Lung (tissue), 17 donors: ENCODE measurements at places on chromosomes 2 and 18.
A peak's percentile ranks its signal among the peaks of the same experiment; 100 is the strongest.

DNA sequence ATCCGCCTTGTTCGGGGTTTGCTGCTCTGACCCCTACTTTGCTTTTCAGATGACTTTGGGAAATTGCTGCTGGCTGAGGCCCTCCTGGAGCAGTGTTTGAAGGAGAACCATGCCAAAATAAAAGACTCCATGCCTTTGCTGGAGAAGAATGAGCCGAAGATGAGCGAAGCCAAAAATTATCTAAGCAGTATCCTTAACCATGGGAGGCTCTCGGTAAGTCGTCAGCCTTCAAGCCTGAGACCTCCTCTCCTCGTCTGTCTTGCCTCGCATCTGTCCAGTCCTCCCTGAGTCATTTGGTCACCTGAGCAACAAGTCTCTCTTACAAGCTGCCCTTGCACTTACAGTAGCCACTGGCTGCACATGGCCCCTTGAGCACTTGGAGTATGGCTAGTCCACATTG lies 34.7 kb upstream of the MCFD2 start:
- no peaks in the 10 kb centered on the region for H3K36me3 ChIP-seq
- H3K4me3 ChIP-seq, result no peak overlapping the region
- H3K27ac ChIP-seq, result no peak overlapping the region
- H3K4me1 ChIP-seq, result no peaks in the 10 kb centered on the region

DNA sequence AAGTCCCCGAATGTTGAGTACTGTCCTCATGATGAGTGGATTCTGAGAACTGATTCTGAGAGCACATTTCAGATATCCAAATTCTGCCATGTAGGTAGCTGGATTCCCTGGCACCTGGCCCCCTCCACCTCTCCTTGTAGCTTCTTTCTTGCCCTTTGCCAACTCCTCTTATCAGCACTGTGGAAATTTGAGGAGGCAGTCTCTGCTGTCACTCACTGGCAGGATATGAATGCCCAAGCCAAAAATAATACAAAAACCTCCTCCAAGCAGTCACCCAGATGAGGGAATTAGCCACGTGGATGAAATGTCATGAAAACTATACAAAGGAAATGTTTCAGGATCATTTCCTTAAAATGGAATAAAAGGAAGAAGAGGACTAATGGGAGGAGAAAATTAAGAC lies 276.8 kb downstream of the SETBP1 start:
- H3K27me3 ChIP-seq, result no peaks in the 10 kb centered on the region
- H3K4me3 ChIP-seq, result no peak overlapping the region
- no peak for DNase-seq
- H3K36me3 ChIP-seq, result no peaks in the 10 kb centered on the region
- H3K27ac ChIP-seq, result no peak overlapping the region

DNA sequence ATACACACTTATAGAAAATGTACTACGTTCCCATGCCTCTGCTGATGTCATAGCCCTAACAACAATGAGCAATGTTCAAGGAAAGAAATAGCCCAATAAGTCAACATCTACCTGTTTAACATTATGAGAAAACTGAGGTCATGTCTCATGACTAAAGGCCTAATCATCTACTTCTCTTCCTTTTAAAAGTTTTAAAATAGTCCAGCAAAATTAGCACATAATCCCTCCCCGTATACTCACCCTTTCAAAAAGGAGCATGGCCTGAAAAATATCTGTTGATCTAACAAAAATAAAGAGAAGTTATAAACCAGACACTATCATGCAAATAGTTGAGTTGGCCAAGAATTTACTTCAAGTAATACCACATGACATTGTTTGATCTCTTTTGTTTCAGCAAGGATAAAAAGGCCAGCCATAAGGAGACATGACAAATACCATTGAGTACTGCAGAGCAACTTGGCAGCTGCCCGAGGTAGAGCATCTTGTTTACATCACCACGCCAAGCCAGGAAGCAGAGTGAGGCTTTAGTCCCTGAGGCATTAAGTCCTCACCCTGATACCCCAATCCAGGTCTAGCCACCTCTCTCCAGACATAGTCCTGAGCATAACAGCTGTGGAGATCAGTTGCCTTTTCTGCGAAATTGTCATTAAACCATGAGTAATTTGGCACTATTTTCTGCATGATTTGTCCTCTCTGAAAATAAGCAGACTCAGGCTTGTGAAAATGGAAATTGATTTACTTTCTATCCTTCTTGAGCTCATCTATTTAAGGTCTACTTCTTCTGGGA lies 137.4 kb upstream of the ETAA1 start:
- peaks cover 24% of the 10 kb centered on the region for H3K4me1 ChIP-seq
- H3K36me3 ChIP-seq, result no peaks in the 10 kb centered on the region
- H3K4me3 ChIP-seq, result no peak overlapping the region
- DNase-seq, result peak; percentile 63
- H3K27me3 ChIP-seq, result no peaks in the 10 kb centered on the region

DNA sequence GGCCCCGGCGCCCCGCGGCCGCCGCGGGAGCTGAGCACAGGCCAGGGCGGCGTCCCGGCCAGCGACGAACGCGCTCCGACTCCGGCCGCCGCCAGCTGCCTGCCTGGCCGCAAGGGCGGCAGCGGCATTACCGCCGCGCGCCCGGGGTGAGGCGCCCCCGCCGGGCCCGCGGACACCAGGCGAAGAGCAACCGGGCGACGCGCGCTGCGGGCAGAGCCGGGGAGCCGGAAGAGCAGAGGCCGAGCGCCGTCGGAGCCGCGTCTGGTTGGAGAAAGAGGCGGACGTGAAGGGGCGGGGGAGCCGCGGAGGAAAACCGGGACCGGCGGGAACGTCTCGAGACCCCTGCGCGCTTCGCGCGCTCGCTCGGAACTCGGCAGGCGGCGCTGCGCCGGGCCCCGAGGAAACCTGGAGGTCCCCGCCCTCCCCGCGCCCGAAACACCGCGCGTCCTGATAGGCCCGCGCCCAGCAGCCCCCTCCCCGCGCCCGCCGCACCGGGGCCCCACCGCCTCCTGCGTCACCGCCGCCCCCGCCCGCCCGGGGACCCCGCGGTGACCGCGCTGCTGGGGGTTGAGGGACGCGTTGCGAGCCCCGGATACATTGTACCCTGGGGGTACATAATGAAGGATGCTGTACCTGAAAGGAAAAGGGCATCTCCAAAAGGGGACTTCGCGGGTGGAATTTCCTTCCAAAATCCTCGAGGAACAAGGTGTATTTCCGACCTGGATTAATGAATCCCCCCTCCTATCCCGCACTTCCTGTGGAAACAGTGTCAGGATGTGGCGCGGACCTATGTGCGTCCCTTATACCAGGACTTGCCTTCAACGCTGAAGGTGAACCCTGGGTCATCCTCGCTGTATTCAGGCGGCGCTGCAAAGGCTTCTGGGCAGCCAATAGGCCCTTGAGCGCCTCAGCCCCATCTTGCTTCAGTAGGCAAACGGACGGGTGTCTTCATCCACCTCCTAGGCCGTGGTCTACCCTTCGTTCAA lies 1.0 kb upstream of the B4GALT6 start:
- no peaks in the 10 kb centered on the region for H3K36me3 ChIP-seq
- H3K27ac ChIP-seq, result peak overlapping the region; percentile 77
- H3K27me3 ChIP-seq, result no peaks in the 10 kb centered on the region
- peak; percentile 83 for DNase-seq

DNA sequence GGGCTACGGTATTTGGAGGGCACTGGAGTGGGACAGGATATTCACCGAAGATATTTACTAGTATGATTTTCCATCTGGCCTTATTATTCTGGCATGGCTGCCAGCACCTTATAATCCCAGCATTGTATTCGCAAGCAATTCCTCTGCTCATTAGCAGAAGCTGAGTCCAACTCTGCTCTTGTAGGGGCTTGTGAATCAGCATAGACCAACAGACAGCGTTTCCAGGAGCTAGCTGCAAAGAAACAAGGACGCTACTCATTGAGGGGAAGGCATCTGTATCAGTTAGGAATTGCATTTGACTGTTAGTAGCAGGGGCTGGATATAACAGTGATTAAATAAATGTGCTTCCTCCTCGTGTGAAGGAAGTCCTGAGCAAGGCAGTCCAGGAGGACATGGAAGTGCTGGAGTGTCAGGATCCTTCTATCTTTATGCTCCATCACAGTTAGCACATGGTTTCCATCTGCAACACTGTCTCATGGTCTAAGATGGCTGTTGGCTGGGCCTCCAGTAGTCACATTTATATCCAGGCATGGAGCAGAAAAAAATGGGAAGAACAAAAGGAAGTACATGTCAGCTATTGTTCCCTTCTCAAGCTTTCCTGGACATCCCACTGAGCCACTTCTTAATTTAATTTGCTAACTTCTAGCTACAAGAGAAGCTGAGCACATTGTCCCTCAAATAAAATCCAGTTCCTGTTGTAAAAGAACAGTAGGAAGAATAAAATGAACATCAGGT lies 214.1 kb downstream of the C1D start:
- no peaks in the 10 kb centered on the region for H3K27me3 ChIP-seq
- no peak overlapping the region for H3K4me3 ChIP-seq
- no peak overlapping the region for H3K27ac ChIP-seq
- no peak for DNase-seq
- H3K36me3 ChIP-seq, result no peaks in the 10 kb centered on the region

GRCh38 chr18:59737776-59738300 lies 40.6 kb upstream of the CCBE1 start:
- H3K27me3 ChIP-seq, result no peaks in the 10 kb centered on the region
- no peak overlapping the region for H3K27ac ChIP-seq
- no peaks in the 10 kb centered on the region for H3K4me1 ChIP-seq
- no peaks in the 10 kb centered on the region for H3K36me3 ChIP-seq
- no peak for DNase-seq

DNA sequence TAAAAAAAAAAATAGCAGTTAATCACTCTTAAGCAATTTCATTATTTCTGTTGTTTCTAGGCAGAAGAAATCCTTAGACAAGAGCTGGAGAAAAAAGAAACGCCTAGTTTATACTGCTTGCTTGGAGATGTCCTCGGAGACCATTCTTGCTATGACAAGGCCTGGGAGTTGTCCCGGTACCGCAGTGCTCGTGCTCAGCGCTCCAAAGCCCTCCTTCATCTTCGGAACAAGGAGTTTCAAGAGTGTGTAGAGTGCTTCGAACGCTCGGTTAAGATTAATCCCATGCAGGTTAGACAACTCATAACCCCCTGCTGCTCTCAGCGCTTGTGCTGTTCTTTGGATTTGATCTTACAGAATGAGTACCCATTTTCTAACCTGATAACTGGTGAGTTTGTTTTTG lies 130.4 kb downstream of the TTC27 start:
- H3K4me1 ChIP-seq, result no peaks in the 10 kb centered on the region
- no peak for DNase-seq
- H3K36me3 ChIP-seq, result peaks cover 14% of the 10 kb centered on the region

DNA sequence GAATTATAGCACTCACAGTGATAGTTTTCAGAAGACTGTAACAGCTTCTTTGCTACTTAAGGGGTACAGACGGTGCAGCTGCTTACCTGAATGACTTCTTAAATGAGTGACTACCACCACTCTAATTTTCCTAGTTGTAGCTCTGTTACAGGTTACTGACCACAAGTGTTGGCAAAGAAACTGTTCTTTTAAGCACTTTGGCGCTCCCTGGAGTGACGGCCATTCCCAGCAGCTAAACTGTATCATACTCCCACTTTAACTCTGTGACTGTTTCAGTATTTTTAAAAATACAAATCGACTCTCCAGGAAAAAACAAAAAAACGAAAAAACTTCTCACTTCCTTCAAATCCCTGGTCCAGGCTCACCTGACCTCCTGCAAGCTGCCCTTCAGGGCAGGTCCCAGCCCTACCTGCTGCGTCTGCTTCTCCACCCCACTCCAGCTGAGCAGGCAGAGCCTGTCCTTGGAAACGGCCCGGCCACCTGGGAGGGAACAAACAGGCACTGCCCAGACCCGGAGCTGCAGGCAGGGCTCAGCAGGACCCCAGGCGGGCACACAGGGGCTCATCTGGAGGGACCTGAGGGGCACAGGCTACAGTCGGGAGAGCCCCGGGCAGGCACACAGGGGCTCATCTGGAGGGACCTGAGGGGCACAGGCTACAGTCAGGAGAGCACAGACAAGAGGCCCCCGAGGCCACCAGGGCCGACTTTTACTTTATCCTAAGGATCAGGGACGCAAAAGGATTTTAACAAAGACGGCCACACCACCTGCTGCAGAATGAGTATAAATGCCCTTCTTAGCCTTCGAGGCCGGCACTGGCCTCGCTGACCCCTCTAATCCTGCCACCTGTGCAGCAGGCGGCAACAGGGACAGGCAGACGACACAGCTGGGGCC lies 24.5 kb downstream of the SLC66A2 start:
- no peaks in the 10 kb centered on the region for H3K27me3 ChIP-seq
- H3K36me3 ChIP-seq, result peaks cover 12% of the 10 kb centered on the region
- no peak for DNase-seq
- H3K27ac ChIP-seq, result no peak overlapping the region

DNA sequence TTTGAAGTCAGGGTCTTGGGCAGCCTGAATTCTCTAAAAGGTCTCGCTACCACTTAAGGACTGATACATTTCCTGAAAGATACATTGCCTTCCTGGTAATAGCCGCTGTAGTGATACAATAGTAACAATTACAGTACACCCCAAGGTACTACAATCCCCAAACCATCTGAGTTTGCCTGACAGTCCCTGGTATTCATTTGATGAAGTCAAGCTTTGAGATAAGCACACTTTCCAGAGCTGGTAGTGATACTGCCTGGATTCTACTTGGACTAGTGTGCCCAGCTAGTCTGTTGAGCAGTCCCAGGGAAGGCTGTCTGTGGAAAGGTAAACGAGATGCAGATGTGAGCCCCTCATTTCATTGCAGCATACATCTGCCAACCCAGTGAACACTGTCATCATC lies 24.4 kb upstream of the ITGB6 start:
- no peak overlapping the region for H3K4me3 ChIP-seq
- no peaks in the 10 kb centered on the region for H3K36me3 ChIP-seq
- no peak for DNase-seq
- H3K27ac ChIP-seq, result no peak overlapping the region
- no peaks in the 10 kb centered on the region for H3K27me3 ChIP-seq
- H3K4me1 ChIP-seq, result peaks cover 19% of the 10 kb centered on the region

GRCh38 chr2:157838442-157839161 lies 37.5 kb downstream of the ACVR1 start:
- peaks cover 53% of the 10 kb centered on the region for H3K4me1 ChIP-seq
- peak overlapping the region; percentile 85 for H3K27ac ChIP-seq
- DNase-seq, result peak; percentile 80
- H3K27me3 ChIP-seq, result no peaks in the 10 kb centered on the region

DNA sequence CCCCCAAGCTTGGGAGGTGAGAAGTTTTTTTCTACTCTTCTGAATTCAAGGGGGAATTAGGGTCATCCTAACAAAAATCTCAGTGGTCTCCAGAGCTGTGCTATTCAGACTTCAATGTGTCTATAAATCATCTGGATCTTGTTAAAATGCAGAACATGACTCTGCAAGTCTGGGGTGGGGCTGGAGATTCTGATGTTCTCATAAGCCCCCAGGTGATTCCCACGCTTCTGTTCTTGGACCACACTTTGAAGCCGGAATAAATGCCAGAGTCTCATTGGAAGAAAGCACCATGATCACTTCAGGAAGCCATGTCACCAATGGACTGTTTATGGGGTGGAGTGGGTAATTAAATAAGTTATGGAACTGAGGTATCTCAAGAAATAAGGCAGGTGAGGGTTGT lies 22.2 kb upstream of the SLC16A14 start:
- DNase-seq, result no peak
- no peak overlapping the region for H3K4me3 ChIP-seq
- no peaks in the 10 kb centered on the region for H3K4me1 ChIP-seq
- no peak overlapping the region for H3K27ac ChIP-seq

GRCh38 chr2:203982276-203982675 lies 45.7 kb downstream of the ICOS start:
- no peak for DNase-seq
- H3K27me3 ChIP-seq, result no peaks in the 10 kb centered on the region
- H3K27ac ChIP-seq, result no peak overlapping the region
- H3K4me3 ChIP-seq, result no peak overlapping the region

GRCh38 chr18:48657447-48658120 lies 118.8 kb downstream of the CTIF start:
- no peak for DNase-seq
- no peaks in the 10 kb centered on the region for H3K27me3 ChIP-seq
- H3K27ac ChIP-seq, result no peak overlapping the region

GRCh38 chr18:3498698-3499471 lies 48.9 kb downstream of the TGIF1 start:
- H3K36me3 ChIP-seq, result no peaks in the 10 kb centered on the region
- no peaks in the 10 kb centered on the region for H3K27me3 ChIP-seq
